ENCODE measurements at places on chromosomes 3 and 15.

DNA sequence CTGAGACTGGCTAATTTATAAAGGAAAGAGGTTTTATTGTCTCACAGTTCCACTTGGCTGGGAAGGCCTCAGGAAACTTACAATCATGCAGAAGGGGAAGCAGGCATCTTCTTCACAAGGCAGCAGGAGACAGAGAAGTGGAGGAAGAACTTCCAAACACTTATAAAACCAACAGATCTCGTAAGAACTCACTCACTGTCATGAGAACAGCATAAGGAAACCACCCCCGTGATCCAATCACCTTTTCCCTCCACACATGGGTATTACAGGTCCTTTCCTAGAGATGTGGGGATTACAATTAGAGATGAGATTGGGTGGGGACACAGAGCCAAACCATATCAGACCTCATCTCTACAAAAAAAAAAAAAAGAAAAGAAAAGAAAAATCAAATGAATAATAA lies 25.7 kb downstream of the CGGBP1 start:
- DNase-seq, result no peak

DNA sequence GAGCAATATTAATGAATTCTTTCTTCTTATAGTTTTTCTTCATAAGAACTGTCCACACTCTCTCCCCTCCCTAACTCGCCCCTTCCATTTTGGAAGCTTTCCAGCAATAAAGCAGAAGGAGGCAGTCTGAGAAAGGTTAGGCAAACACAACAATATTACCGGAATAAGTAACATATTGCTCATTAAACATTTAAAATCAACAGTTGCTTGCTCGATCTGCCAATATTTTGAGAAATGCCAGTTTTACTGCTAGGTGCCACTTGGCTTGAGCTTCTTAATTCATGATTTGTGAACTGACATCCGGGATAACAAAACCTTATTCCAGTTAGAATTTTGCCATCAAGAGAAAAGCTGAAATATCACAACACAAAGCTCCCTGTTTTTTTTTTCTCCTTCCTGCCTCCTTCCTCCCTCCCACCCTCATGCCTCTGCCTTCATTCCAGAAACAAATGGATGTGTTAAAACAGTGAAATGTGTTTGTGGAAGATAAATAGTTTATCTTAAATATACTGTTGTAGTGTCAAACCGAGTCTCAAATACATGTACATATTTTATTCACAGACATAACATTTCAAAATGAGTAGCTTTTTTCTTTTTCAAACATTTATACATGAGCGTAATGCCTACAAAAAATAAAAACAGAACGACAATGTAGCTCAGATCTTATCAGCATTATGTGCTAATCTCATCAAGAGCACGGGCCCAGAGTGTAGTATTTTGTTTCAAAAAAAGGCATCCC lies 253.7 kb downstream of the GAP43 start:
- no peak for DNase-seq

GRCh38 chr15:47184003-47184907 lies 533.0 kb upstream of the SEMA6D start:
- peak; percentile 29 for DNase-seq

DNA sequence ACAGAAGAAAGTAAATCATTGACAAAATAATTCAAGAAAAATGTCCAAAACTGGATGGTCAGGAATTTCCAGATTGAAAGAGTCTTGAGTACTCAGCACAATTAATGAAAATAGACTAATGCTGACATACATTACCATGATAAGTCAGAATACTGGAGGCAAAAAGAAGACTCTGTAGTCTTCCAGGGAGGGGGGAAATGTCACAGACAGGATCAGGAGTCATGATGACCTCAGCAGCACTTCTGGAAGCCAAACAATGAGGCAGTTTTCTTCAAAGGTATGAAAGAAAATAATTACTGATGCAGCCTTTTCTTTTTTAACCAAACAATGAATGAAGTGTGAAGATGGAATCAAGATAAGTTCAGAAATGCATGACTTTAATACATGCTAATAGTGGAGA lies 30.1 kb upstream of the SLC22A13 start:
- no peak for DNase-seq

GRCh38 chr3:58325525-58325992 lies 7.1 kb upstream of the PXK start:
- no peak for DNase-seq

GRCh38 chr3:146160964-146161662 lies at the start of gene PLOD2:
TSS of gene PLOD2 (minus strand) at chr3:146161184. CDS start at chr3:146160989, 195 bp downstream.
- peak; percentile 86 for DNase-seq

- no peak for DNase-seq
These were observed 38.8 kb downstream of the LRRFIP2 start for GRCh38 chr3:37135561-37135960.

DNA sequence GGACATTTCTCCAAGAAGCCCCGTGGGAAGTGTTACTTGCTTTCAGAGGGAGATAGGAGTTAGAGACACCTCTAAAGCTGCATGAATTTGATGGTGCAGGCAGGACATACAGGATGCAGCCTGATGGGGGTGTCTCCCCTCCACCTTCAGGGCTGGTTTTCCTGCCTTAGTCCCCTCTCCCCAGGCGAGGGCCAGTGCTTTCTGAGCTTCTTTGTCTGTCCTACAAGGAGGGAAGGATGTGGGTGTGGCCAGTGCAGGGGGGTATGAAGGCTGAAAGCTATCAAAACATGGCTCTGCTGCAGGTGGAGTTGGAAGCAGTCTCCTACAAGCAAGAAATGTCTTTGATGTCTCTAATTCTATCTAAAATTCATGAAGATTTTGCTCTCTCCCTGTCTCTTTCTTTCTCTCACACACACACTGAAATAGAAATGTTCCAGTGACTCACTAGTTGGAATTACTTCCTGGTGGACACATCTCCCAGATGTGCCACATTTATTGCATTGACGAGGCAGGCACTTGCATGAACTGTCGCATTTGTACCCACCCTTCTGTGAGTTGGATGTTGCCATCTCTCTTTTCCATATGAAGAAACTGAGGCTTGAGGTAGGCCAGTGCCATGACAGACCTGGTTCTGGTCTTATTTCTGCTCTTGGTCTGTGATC lies 13.9 kb upstream of the PODXL2 start:
- DNase-seq, result no peak

Measured in Right ventricle myocardium superior (tissue), 1 donor.